ENCODE measurements at places on chromosomes 12 and 14. TPM values are rescaled to one million over a fixed set of nuclear protein-coding genes. Genes with fewer than 3 reads are reported as not detected.

B4GALNT3 gene
- total RNA-seq: 6.9 TPM

NPAS3 gene
- not detected for total RNA-seq

CLEC1B gene
- total RNA-seq: not detected

GDF3 gene
- total RNA-seq: not detected

HVCN1 gene
- total RNA-seq: 9.7 TPM

AICDA gene
- not detected for total RNA-seq

PZP gene
- total RNA-seq: not detected

ERP29 gene
- total RNA-seq: 59.9 TPM

SERPINA4 gene
- not detected for total RNA-seq

FOXM1 gene
- total RNA-seq: 74.8 TPM

SIRT4 gene
- total RNA-seq: 2.2 TPM

AP5M1 gene
- 43.9 TPM for total RNA-seq

DNA sequence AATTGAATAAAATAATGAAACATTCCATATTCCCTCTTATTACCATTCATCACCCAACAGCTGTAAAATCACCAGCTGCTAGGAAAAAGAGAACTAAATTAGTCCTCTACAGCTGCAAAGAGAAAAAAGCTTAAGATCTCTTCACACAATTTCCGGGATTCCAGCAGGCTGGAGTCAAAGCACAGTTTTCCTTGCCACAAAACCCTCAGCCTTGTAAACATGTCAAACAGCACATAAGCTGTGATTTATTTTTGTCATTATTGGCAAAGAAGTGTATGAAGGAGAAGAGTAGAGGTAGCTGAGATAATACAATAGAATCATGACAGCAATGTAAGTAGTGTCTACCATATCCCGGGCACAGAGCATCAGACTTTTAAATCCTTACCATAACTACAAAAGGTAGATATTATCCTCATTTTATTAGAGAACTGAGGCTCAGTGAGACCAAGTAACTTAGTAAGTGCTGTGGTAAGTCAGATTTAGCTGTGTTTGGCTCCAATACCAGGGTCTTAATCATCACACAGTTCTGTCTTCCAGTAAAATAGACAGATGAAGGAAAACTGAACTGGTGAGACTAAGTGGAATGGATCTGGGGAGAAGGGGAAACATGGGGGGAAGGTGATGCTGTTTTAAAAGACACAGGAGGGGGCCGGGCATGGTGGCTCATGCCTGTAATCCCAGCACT is 57.3 kb downstream of the NTN4 start:
- H3K4me1 ChIP-seq: no peaks in the 10 kb centered on the region
- DNase-seq: no peak
- no peaks in the 10 kb centered on the region for H3K36me3 ChIP-seq
- H3K27ac ChIP-seq: no peak overlapping the region
- no peak overlapping the region for H3K4me3 ChIP-seq

- DNase-seq: no peak
- no peaks in the 10 kb centered on the region for H3K27me3 ChIP-seq
- H3K4me3 ChIP-seq: no peak within 1 kb of the TSS
- no peak within 1 kb of the TSS for H3K27ac ChIP-seq
Measured at GRCh38 chr14:103094406-103095209, at the start of gene EXOC3L4. Gene EXOC3L4, plus strand, starts transcription at chr14:103094725. Its CDS starts 5,495 bp downstream, at chr14:103100220.

GRCh38 chr12:21771311-21771710 is 3.2 kb downstream of the KCNJ8 start:
- H3K36me3 ChIP-seq: no peaks in the 10 kb centered on the region
- no peak overlapping the region for H3K4me3 ChIP-seq
- H3K27ac ChIP-seq: no peak overlapping the region
- DNase-seq: no peak
- peaks cover 52% of the 10 kb centered on the region for H3K27me3 ChIP-seq

- DNase-seq: no peak
- no peaks in the 10 kb centered on the region for H3K4me1 ChIP-seq
- no peak overlapping the region for H3K27ac ChIP-seq
- no peaks in the 10 kb centered on the region for H3K27me3 ChIP-seq
- H3K36me3 ChIP-seq: no peaks in the 10 kb centered on the region
- no peak overlapping the region for H3K4me3 ChIP-seq
Measured at GRCh38 chr12:103172447-103173112, 215.1 kb downstream of the ASCL1 start.

DNA sequence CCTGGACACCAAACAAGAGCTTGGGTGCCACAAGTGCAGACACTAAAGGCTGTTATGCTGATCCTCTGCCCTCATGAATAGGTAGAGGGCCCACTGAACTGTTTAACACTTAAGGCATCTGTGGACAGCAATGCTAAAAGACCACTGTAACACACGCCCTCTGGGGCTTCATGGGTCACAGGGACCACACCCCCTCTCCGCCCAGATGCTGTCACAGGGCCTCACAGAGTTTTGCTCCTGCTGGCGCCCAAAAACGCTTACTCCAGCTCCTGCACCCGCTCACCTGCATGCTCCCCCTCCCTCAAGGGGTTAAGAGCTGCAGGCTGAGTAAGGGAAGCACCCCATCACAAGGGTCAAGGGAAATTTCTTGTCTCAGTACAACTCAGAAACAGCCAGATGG is 141.8 kb upstream of the NUDT4 start:
- H3K4me3 ChIP-seq: no peak overlapping the region
- H3K36me3 ChIP-seq: no peaks in the 10 kb centered on the region
- H3K27me3 ChIP-seq: no peaks in the 10 kb centered on the region
- no peaks in the 10 kb centered on the region for H3K4me1 ChIP-seq

DNA sequence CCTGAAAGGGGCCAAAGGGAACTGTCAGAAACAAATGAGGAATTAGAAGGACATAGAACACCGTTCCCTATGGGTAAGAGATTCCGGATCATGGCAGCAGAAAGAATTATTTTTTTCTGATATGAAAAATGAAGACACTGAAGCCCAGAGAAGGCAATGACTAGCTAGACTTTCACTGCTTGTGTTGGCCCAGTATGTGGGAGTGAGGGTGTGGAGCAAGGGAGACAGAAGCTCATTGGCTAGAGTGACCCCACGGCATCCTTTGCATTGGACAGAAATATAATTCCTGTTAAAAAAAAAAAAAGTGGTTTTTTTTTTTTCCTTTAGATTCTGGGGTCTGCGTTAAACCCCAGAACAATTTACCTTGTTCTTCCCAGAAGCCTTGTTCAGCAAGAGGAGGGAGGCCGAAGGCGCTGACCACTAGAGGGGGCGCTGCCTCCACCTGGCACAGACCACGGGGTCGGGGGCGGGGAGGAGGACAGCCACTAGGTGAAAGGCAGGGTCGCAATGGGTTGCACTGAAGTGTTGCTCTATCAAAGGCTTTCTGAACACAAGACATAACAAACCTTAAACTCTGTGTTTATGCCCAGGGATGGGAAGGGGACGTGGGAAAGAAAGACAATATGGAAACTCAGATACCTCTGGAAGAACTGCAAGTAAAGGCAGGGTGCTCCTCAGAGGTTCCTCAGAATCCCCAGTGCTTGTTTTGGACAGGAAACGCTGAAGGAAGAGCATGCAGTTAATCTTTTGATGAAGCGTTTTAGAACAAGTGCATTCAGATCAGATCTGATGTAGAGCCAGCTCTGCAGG is 156.8 kb downstream of the KCNA5 start:
- DNase-seq: no peak
- H3K27me3 ChIP-seq: peaks cover 2% of the 10 kb centered on the region
- H3K4me1 ChIP-seq: no peaks in the 10 kb centered on the region
- H3K27ac ChIP-seq: no peak overlapping the region

DNA sequence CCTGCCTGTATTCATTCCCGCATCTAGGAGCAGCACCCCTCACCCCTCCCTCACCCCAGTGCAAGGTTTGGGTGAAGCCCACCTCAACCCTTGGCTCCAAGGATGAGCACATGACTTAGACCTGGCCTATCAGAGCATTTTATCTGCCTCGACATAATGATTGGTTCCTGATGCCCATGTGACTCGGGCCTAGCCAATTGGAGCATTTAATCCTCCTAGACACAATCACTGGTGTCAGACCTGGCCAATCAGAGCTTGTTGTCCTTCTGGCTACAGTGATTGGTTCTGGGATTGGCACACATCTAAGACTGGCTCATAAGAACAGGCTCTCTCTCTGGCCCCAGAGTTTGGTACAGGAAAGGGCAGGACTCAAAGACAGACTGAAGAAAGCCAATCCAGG is 73.1 kb upstream of the MYL2 start:
- H3K4me1 ChIP-seq: no peaks in the 10 kb centered on the region
- H3K4me3 ChIP-seq: no peak overlapping the region
- no peak overlapping the region for H3K27ac ChIP-seq

DNA sequence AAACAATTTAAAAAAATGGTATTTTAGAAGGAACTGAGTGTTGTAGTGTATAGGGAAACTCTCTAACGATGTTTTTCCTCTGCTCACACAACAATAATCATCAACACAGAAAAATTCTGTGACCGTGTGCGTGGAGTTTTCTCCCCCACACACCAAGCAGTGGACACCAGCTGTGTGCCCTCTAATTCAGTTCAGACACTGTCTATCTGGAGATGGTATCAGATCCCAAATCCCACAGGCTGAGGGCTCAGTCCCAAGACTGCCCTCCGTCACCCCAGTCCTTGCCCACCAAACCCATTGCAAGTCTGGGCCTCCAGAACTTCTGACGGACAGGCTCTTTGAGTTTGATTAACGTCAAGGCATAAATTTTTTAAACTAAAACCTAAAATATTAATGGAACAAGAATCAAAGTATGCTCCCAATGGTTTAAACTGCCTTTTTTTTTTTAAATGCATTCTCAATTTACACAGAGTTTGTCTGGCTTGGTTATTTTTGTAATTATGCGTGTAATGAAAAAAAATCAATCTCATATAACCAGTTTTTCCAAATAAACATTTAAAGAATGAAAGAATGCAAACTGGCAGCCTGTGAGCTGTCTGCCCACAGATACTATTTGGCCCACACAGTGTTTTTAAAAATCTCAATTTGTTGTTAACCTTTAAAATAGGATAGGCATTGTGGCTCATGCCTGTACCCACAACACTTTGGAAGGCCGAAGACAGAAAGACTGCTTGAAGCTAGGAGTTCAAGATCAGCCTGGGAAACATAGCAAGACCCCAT is 19.2 kb downstream of the BLTP3B start:
- no peak for DNase-seq
- H3K27me3 ChIP-seq: no peaks in the 10 kb centered on the region
- H3K4me1 ChIP-seq: peaks cover 22% of the 10 kb centered on the region
- no peak overlapping the region for H3K27ac ChIP-seq

Data from activated T-helper 2 cell treated with anti-CD3 and anti-CD28 coated beads, Interferon-gamma antibody, Interleukin-2, Interleukin-4, amounts not matched to agents 10 μg/mL and 5 μg/mL and 100 μg/mL, durations not matched to agents 14 hours and 24 hours and 36 hours (primary cell).